ENCODE measurements at places on chromosomes 4 and X.

DNA sequence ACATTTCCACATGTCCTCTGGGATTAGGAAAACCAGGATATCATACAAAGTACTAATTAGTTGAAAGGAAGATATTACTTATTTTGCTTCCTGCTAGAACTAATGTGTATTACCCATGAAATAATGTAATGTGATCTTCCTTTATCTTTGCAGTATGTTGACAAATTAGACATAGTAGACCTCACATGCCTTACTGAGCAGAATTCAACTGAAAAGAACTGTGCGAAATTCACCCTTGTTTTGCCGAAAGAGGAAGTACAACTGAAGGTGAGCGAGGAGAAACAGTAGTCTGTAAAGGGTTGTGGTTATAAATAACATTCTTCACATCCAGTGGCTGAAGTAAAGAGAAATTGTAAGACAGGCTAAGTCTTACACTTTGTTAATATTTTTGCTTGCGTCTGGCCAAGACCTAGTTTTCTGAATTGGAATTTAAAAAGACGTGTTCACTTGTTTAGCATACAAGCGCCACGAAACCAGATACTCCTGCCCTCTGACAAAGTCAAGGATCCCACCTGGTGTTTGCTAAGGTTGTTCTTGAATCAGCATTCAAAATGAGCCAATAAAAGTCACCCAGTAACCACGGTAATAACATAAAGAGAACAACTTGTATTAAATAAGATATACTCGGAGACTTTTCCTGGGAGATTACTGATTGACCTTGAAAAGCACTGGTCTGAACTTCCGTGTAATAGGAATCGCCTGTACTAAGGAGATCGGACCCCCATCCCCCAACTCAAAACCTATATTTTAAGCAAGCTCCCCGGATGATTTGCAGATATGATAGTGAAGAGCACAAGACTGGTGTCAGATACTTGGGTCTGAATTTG, 16.9 kb downstream of the STAP1 start:
- DNase-seq: peak; percentile 80

DNA sequence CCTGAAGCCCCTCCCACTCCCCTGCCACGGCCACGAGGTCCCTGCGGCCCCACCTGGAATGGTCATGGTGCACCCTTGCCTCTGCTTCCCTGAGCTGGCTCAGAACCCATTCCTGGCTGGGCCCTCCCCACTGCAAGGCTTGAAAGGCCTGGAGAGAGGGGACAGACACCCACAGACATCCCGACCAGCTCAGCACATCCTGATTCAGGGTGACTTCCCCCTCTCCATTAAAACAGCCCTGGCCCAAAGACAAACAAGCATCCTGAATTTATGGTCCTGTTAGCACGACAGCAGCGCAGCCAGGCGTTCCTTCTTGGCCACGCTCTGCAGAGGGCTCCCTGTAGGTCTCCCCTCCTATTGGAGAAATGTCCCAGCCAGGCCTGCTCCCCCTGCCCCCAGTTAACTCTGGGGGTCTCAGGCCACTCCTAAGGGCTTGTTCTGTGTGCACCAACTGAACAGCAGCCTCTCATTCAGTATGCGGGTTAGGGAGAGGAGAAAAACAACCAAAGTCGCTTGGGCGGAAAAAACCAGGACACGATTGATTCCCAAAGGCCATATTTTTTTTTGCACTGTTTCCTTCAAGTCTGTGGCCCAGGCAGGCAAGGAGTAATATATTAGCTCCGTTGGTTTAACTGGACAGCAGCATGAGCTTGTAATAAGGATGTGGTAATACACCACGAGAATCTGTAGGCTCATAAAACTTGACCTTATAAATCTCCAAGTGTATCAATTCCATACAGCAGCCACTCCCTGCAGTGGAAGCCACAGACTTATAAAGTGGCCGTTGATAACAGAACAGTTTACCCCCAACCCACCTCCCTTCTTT, 106.7 kb upstream of the MSX1 start:
- DNase-seq: no peak

GRCh38 chr4:142581881-142582280, 264.2 kb downstream of the INPP4B start:
- DNase-seq: no peak

- DNase-seq: no peak
These were observed 423.1 kb upstream of the INTU start for GRCh38 chr4:127209580-127210095.

- peak; percentile 1 for DNase-seq
These were observed 223.0 kb downstream of the COX18 start for GRCh38 chr4:72846280-72847111.

DNA sequence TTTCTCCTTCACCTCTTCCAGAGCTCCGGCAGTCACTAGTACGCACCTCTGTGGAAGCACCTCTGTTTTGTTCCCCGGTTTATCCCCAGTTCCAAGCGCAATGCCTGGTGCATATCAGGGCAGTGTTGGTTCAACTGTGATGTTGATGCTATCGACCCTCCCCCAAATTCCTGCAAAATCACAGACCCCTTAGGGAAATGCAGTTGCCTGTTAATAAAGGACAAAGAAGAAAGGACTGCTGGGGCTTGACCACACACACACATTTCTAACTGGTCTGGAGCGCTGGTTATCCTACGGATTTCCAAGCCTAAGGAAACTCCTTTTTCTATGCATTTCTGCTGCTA, 530 bp upstream of the NMU start:
- no peak for DNase-seq

- DNase-seq: no peak
These were observed 21.6 kb downstream of the KANTR start for GRCh38 chrX:53115550-53115874.

- DNase-seq: no peak
These were observed 443 bp downstream of the GPR143 start for GRCh38 chrX:9765072-9765736.

DNA sequence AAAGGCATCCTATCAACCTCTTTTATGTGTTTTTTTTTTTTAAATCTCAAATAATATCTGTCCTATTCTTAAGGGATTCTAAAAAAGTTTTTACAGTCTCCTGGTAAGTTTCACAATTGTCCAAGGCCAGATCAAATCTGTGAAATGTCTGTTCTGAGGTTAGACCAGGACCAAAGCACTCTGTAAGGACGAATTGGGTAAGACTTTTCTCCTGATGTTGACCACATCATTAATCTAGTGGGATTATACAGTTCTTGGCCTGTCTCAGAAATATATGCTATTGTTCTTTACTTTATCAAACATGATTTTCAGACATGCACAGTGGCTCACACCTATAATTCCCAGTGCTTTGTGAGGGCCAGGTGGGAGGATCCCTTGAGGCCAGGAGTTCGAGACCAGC, 45.8 kb upstream of the TMEM131L start:
- no peak for DNase-seq

GRCh38 chr4:80731436-80731835, 299.1 kb upstream of the BMP3 start:
- no peak for DNase-seq

- no peak for DNase-seq
These were observed 77.7 kb downstream of the OPHN1 start for GRCh38 chrX:68355629-68355920.

DNA sequence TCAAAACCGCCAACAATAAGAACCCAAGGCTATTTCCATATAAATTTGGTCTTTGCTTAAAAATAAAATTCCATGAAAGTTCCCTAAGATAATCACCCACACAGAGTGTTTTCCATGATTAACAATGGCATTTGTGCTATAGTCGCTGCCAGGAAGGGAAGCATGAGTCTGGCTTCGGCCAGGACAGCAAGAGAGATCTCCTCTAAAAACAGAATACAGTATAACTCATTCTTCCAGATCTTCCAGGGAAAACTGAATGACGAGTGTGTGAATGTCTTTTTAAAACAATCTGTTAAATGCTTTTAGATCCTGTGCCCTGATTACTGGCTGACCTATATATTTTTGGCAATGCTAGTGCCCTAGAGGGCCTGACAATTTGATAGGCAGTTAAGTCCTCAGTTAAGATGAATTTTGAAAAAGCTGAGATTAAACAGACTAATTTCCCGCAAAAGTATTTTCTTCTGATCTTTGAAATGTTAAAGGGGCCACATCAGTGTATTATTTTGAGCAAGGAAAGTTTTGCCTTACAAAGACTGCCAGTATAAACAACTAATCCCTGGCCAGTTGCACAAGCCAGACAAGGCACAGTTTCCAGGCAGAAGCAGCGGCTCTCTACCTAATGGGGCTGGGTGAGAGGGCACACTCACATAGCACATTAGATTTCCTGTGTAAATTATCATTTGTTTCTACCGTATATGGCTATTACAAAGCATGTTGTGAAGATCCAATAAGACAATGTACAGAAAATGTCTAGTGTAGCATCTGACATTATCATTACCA, 127.3 kb downstream of the DCHS2 start:
- DNase-seq: no peak

DNA sequence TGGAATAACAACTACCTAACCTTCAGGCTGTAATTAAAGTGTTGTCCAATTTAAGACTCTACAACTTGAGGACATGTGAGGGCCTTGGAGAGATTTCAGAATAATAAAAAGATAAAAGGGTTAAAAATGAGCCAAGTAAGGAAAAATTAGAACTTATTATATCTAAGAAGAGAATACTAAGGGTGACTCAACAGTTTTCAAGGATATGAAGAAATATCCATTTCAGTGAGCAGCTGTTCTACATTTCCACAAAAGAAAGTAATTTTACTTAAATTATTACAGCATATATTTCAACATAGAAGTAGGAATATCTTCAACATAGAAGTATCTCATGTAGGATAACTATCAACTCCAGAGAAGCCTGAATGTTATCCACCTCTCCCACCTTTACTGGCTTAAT, 11.3 kb downstream of the SNX12 start:
- peak; percentile 33 for DNase-seq

- no peak for DNase-seq
These were observed 996.1 kb upstream of the PABPC4L start for GRCh38 chr4:135197641-135198040.

DNA sequence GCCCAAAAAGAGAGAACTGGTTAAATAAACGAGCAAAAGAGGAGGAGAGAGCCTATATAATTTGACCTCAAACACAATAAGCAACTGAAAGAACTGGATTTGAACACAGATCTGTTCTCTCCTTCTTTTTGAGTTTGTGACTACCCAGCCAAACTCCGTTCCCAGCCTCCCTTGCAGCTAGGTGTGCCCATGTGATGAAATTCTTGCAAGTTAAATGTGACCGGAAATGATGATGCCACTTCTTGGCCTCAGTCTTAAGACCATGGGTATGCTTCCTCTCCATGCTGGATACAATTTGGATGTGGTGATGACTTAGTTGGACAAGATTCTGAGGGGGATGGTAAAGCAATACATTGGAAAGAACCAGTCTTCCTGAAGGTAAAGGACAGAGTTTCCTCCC, 204.1 kb downstream of the PTTG2 start:
- no peak for DNase-seq

Measured in hematopoietic multipotent progenitor cell treated with erythropoietin and hydrocortisone succinate and interleukin-3 and kit ligand, for 6 days (in vitro differentiated cells).